ENCODE measurements at places on chromosomes 12 and 14. TPM values are rescaled to one million over a fixed set of nuclear protein-coding genes. Genes with fewer than 3 reads are reported as not detected.

Gene MRPL51
- 75.3 TPM for total RNA-seq

Gene SLC25A47
- not detected for total RNA-seq

Gene TAS2R43
- total RNA-seq = 6.6 TPM

DNA sequence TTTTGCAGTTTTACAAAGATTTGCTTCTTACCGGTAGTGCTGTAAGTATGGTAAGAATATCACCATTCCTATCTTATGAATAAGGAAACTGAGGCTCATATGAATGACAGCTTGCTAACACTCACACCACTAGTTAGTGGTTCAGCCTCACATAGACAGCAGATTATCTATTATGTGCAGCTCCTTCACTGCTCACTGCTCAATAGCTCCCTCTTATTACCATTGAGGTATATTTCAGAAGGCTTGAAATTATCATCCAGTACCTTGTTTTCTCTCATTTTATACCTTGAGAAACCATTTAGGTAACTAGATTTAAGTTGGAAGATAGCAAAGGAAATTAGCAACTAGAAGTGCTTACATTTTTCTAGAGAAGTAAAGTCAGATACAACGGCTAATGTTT lies 15.5 kb downstream of the RIC8B start:
- DNase-seq = no peak

DNA sequence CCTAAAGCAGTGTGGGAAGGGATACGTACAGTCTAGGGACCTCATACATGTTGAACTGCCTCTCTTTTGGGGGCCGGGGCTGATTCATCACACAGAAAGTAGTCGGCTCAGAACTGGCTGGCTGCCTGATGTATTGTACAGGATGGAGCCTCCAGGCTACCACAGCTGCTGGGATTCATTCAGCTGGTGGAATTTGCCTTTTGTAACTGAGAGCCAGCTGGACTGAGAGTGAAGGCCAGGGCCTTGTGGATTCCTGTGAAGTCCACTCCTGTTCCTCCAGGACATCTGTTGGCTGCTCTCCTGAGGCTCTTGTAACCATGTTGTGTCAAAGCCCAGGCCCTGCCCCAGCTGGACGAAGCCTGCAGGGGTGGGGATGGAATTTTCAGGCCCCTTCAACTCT lies 116.3 kb upstream of the PRICKLE1 start:
- DNase-seq = peak; percentile 75

DNA sequence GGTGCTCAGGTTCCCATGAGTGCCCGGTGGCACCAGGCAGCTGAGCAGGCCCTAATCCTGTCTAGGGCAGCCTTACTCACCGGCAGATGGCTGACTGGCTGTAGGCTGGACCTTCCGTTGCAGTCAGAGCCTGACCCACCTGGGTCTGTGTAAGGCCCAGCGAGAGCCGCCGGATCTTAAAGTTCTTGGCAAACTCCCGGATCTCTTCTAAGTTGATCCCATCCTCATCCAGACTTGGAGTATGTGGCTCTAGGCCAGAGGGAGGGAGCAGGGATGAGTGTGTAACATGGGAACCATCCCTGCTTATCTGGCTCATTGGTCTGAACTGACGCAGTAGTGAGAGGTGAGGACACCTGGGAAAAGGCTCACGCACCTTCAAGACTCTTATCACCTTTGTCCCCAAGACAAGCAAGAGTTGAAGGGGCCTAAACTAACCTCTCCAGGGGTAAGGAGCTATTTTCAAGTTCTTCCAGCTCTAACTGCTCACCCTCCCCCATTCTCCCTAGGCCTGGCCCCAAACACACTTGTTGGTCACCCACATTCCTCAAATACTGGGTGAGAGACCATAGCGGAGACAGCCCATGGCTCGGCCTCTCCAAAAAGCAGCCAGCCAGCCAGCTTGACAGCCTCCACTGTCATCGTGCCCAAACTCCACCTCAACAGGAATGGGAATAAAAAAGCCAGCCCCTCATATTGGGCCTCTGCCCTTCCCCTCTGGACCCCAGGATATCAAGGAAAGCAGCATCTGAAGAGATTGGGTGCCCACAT lies 18.8 kb upstream of the TFCP2 start:
- no peak for DNase-seq

Data from ovary (tissue), 10 donors.